ENCODE measurements at places on chromosomes 1 and 21.

- no peak for DNase-seq
These were observed 17.9 kb upstream of the ATP6V1G3 start for GRCh38 chr1:198558402-198558801.

GRCh38 chr1:221335161-221336101 is 406.5 kb downstream of the DUSP10 start:
- DNase-seq = no peak

DNA sequence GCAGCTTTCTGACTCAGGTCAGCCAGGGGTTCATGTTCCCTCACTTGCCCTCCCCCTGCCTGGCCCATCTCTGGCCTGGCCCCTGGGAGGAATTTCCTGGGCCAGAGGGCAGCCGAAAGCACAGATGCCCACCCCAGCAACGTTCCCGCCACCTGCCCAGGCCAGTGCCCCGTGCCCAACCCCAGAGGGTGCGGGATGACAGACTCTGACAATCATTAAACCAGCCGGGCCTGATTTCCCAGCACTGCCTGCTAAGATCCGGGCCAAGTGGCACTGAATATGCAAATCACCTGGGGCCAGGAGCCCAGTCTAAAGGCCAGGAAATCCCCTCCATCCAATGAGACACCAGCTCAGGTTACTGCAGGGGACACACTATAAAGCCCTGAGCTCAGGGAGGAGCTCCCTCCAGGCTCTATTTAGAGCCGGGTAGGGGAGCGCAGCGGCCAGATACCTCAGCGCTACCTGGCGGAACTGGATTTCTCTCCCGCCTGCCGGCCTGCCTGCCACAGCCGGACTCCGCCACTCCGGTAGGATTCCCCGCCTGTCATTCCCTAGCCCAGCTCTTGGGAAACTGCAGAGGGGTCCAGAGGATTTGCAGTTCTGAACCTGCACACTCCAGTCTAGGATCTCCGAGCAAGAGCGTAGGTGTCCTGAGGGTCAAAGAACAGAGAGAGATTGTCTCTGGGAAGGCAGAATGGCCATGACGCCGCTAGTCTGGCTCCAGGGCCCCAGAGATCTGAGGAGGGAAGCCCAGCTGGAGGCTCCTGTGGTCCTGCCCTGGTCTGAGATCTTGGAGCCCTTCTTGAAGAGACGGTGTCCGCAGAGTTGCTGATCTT is at the start of gene ELF3:
Gene ELF3, plus strand, starts transcription at position 408 of the 836 bp plus-strand sequence. CDS start 550 bp downstream, outside the sequence.
- no peak for DNase-seq

- DNase-seq = peak; percentile 6
These were observed 1.7 kb upstream of the JUN start for GRCh38 chr1:58785442-58786058.

DNA sequence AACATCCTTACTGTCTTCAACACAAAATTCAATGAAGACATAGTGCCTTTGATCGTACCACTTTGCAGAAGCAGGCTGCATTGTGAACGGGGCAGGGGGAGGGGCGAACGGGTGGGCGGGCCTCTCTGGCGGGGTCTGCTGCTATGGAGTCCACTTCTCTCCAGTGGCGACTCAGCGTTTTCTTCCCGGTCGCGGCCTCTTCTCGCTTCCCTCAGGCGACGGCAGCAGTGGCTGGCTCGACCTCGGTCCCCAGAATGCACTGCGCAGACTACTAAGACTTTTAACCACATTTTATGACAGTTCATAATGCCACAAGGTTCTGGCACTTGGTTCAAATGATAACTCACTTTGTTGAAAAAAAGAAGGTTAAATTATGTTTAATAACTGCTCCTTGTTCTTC is 21.2 kb downstream of the GBP2 start:
- DNase-seq = no peak

DNA sequence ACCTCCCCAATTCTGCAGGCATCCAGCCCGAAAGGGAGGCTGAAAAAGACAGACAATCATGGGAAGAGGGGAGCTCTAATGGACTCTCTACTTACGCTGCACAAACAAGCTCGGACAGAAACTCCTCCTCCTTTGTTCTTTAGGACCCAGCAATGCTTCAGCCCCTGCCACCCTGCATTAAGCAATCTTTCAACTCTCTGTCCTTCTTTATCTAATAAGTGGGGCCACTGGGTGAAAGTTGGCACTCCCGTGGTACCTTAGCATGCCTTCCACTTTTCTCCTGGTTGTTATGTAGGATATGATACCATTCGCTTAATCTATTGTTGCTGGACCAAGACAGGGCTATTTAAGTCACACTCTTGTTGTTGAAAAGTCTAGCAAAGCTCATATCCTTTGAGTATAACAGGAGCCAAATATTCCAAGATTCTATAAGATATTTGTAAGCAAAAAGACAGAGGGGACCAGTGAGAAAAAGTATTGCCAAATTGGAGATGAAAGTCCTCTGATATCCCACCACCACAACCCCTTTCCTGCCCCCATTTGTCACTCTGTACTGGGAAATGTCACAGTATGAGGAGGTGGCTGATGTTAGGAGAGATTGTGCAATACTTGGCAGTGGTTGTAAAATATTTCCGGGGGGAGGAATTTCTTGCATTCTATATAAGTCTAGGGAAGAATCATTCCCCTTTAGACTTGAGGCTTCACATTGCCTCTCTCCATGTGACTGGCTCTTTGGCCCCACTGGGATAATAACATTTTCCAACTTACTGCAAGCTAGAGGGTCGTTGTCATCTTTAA is 137.3 kb upstream of the GJB5 start:
- no peak for DNase-seq

DNA sequence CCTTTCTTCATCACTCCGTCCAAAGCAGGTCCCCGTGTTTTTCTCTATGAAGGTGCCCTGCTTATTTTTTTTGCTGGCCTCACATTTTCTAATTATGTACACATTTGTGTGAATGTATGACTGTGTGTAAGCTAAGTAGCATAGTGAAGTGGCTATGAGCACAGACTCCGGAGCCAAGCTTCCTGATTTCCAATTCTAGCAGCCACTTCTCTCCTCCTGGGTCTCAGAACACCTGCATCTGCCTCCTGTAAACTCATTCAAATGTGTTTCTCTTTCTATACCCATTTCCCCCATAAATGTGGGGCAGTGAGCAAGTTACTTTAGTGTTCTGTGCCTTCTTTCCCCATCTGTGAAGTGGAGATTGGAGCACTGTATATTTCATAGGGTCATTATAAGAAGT is 2.1 kb downstream of the SLAMF6 start:
- DNase-seq = no peak

DNA sequence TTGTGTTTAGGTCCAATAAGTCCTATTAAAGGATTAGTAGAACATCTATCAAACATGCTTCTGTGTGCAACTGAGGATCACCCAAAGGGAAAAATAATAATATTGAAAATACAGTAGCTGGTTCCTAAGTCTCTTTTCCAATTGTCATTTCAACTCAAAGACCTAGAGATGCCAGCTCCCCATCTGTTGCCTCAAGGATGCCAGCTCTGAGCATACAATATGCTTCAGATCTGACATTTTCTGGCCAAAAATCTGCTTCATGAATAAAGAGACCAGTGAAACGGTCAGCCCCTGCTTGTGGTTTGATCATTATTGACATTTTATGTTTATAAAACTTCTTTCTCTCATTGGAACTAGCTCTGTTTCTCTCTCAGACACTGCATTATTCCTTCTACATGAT is 72.9 kb downstream of the CCDC185 start:
- no peak for DNase-seq

GRCh38 chr21:32388306-32388705 is 4.5 kb downstream of the URB1 start:
- DNase-seq = no peak

DNA sequence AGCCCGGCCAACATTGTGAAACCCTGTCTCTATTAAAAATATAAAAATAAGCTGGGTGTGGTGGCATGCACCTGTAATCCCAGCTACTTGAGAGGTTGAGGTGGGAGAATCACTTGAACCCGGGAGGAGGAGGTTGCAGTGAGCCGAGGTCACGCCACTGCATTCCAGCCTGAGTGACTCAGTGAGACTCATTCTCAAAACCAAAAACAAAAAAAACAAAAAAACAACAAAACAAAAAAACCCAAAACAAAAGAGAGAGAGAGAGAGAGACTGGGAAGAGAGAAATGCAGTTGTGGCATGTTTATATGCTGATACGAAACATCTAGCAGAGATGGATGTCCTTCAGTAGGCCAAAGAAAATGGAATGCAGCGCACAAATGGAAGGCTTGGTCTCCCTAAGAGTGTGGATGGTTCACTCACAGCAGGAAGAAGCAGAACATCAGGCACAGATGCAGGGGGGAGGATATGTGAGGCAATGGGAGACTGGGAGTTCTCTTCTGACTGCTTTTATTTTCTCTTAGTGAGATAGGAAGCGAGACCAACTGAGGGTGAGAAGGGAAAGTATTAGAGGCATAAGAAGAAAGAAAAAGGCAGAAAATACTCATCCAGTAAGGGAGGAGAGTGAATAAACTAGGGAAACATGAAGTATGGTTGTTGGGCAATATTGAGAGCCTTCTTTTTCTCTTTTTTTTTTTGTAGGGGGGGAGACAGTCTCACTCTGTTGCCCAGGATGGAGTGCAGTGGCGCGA is 16.0 kb downstream of the THEM4 start:
- DNase-seq = no peak

DNA sequence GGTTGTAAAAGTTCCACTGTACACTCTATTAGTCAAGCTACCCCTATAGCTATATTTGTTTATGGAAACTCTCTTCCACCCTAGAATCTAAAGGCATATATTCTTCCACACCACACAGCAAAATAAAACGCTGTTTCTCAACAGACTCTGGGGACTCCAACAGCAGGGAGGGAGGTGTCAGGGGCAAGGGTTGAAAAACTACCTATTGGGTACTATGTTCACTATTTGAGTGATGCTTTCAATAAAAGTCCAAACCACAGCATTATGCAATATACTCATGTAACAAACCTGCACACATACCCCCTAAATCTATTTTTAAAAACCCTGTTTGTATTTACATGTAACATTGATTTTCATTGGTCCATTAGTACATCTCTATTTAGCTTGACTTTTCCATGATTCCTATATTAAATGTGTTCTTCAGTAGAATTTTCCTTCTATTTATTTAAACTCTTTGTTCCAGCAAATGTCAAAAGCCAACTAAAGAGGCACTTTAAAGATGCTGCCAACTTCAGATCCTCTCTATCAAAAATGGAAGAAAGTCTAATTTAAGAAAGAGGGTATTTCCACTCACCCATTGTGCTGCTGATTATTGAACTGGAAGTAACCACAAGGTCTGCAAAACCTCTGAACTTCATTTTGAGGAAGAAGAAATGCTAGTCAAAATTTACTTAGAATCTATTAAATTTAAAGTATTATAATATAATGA is 26.2 kb downstream of the RGS7 start:
- no peak for DNase-seq

GRCh38 chr1:116521186-116521585 is 49.6 kb downstream of the CD58 start:
- no peak for DNase-seq

All from activated CD4-positive, alpha-beta T cell treated with anti-CD3 and anti-CD28 coated beads, Interleukin-2, amount 50 U/mL, for 4 hours (primary cell).